Osteoblast (primary cell): ENCODE measurements at places on chromosomes 2 and 18. TPM values are rescaled to one million over a fixed set of nuclear protein-coding genes. Genes with fewer than 3 reads are reported as not detected.

DNA sequence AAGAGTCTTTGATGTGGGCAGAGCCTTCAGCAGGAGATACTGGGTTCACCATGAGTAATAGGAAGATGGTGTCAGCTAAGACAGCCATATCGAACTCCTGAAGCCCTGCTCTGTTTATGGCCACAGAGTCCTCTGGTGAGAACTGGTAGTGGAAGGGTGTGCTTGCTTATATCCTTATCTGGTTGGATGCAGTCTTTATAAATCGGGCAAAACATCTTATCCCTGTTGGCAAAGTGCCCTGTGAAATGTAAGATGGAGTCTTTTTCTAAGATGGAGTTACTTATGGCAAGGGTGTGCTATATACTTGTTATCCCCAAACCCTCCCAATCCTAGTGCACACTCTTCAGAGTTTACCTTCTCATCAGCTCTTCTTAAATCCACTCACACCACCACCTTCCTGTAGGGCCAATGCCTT is 190.8 kb upstream of the PARD3B start:
- H3K27ac ChIP-seq = no peak overlapping the region
- H3K4me1 ChIP-seq = no peaks in the 10 kb centered on the region
- H3K36me3 ChIP-seq = no peaks in the 10 kb centered on the region
- H3K27me3 ChIP-seq = no peaks in the 10 kb centered on the region

DNA sequence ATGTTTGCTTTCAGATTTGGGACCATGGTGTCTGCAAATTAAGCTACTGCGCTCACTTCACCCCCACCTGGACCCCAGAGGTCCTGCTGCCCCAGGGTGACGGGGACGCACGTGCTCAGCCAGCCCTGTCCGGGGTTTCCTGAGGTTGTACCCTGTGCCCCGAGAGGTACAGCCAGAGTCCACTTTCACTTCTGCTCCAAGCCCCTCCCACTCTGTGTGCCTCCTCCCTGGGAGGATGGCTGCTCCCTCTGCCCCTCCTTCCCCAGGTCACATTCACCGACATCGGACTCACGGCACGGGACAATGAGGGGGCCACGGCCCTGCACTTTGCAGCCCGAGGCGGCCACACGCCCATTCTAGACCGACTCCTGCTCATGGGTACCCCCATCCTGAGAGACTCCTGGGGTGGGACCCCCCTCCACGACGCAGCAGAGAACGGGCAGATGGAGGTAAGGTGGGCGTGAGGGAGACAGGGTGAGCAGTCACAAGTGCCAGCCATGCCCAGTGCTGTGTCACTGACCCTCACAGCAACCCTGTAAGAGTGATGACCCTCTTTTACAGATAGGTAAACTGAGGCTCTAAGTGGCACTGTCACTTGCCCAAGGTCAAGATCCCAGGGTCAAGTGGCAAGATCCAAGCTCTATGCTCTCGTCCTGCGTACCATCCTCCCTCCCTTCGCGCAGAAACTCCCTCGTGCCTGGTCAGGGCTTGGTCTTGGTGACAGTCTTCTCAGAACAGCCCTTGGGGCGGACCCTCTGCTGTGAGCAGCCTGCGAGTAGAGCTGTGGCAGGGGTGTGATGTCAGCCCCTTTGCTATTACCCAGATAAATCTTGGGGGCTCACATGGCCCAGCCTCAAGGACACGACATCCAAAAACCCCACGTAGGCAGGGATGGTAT is 7.6 kb downstream of the ESPNL start:
- H3K36me3 ChIP-seq = no peaks in the 10 kb centered on the region
- no peak overlapping the region for H3K27ac ChIP-seq
- DNase-seq = peak; percentile 74
- H3K4me1 ChIP-seq = no peaks in the 10 kb centered on the region

DNA sequence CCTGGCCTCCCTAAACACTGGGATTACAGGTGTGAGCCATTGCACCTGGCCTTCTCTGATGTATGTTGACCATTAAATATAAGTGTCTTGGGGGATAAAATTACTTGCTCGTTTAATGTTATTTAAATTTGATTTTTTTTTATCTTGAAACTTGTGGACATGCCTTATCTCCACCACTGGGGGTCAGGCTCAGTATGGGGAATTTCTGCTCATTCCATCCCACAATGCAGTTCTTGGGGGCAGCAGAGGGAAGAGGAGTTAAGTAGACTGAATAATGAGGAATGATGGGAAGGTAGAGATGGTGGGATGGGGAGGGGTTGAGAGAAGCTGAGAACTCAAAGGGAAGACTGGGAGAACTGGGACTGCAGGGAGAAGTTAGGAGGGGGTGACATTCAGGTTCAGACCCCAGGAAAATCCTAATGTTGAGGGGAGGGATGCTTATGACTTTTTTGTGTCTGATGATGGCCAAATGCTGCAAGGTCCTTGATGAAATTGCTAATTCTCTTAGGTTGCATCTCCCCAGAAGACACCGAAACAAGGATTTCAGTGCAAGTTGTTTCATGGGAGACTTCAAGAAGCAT is 174.2 kb downstream of the MIB1 start:
- H3K36me3 ChIP-seq = no peaks in the 10 kb centered on the region
- H3K4me1 ChIP-seq = no peaks in the 10 kb centered on the region
- H3K27me3 ChIP-seq = peaks cover 4% of the 10 kb centered on the region
- no peak overlapping the region for H3K4me3 ChIP-seq

DNA sequence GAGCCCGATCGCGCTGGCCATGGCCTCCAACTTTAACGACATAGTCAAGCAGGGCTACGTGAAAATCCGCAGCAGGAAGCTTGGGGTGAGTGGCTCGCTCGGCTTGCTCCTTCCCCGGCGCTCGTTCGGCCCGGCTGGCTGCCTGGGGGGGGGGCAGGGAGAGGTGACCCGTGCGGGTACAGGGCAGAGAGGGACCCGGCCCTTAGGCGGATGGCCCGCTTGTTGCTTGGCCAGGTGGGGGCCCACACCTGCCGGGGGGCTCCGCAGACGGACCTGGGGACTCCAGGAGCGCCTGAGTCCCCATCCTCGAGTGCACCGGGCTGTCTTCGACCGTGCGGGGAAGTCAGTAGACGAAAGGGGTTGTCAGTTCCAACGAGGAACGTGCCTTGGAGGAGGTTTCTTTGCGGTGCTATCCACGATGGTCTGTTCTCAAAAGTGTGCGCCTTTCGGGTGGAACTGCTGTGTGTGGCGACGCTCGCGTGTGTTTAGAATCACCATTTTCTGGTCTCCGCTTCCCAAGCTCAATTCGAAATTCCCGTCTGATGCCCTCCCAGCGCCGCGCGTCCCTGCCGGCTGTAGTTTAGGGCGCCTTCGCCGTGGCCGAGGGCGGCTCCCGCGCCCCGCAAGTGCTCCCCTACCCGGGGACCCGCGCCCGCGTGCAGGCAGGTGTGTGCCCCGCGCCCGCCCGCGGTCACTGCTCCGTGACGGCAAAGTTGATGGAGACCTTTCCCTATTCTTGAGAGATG is 711 bp downstream of the DOK6 start:
- peak overlapping the region; percentile 49 for H3K4me3 ChIP-seq
- no peaks in the 10 kb centered on the region for H3K4me1 ChIP-seq
- peaks cover 26% of the 10 kb centered on the region for H3K27me3 ChIP-seq
- no peaks in the 10 kb centered on the region for H3K36me3 ChIP-seq
- no peak overlapping the region for H3K27ac ChIP-seq

DNA sequence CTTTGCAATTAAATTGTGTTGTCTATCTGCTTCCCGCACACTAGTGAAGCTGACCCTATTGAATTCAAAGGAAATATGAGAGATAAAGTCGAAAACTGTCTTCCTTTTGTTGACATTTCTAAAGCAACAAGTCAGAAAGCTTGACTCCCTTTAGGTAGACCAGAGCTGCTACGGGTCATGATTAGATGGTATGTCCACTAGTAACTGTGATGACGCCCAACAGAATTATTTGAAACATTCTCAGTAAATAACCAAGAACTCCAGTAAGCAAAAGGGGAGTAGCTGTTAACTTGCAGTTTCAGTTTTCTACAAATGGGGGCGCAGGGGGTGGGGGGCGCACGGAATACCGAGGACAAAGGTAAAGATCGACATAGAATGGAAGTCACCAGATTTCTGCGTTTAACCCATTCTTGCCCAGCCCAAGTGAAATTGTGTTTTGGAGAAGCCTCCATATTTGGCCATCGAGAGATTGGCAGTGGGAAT is 56.4 kb downstream of the CRIM1 start:
- H3K27me3 ChIP-seq = no peaks in the 10 kb centered on the region
- no peak overlapping the region for H3K4me3 ChIP-seq
- H3K4me1 ChIP-seq = peaks cover 71% of the 10 kb centered on the region
- H3K36me3 ChIP-seq = peaks cover 26% of the 10 kb centered on the region
- DNase-seq = no peak

DNA sequence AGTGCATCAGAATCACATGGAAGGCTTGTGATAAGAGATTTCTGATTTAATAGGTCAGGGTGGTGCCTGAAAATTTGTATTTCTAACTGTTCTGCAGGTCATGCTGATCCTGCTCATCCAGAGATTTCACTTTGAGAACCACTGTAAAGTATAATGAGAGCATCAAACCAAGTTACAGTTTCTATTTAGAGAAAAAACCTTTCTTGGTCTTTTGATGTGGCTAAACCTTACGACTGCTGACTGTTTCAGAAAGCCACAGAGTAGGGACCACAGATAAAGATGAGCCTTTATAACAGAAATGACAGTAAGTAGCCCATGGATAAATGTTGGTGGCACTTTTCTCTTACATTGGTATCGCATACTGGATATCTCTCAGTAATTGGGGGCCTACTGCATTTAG is 109.4 kb upstream of the FANCL start:
- DNase-seq = no peak
- H3K4me3 ChIP-seq = no peak overlapping the region
- no peaks in the 10 kb centered on the region for H3K4me1 ChIP-seq
- H3K36me3 ChIP-seq = no peaks in the 10 kb centered on the region

DNA sequence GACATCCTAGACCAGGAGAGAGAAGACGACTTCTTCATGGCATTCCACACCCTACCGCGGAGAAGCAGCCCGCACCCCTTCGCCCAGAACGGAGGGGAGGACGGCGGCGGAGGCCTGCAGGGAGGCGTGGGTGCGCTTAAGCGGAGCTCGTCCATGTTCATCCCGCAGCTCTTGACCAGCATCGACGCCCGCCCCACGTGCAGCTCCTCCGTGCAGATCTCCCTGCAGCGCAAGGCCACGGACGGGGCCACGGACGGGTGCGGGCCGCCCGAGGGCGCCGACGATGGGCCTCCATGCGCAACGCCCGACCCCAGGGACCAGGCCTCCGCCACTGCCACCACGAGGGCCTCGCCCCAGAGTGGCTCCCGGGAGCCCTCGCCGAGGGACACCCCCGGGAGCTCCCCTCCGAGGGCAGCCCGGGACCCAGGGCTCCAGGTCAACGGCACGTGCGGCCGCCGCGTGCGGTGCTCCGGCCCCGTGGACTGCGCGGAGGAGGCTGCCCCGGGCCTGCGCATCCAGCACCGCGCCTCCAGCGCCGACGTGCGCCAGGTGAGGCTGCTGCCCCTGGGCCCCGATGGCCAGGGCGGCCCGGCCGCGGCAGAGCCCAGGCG is 211.8 kb downstream of the NEDD4L start:
- no peak overlapping the region for H3K27ac ChIP-seq
- no peak overlapping the region for H3K4me3 ChIP-seq
- DNase-seq = no peak
- no peaks in the 10 kb centered on the region for H3K4me1 ChIP-seq

DNA sequence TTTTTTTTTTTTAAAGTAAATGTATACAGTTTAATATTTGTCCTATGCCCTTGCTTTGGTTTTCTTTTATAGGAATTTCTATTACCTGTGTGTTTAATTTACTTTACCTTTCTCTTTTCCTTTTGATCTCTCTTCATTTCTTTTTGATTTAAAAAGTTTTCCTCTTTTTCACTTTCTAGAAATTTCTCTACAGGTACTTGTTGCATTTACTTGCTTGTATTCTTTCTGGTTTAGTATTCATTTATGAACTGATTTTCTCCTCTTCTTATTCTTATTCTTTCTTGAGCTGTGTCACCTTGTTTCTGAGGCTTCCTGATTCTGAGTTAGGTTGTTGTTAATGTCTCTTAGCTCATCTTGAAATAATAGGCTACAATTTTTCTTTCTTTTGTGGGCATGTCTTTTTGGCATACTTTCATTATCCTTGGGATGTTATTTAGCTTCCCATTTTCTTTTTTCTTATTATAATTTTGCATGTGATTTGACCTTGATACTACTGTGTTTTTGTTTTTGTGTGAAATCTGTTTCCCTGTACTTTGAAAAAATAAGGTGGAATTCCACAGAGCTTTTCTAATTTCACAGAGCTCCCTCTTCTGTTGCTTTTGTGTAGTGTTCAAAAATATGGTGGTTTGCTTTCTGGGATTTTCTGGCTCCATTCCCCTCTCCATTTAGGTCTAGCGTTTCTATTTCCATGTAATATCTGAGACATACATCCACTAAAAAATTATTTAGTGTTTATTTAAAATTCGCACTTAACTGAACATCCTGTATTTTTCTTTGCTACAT is 25.5 kb upstream of the ALMS1 start:
- no peak overlapping the region for H3K4me3 ChIP-seq
- no peaks in the 10 kb centered on the region for H3K36me3 ChIP-seq
- H3K4me1 ChIP-seq = no peaks in the 10 kb centered on the region
- H3K27ac ChIP-seq = no peak overlapping the region

- DNase-seq = peak; percentile 46
- H3K27me3 ChIP-seq = no peaks in the 10 kb centered on the region
- no peak overlapping the region for H3K27ac ChIP-seq
- no peaks in the 10 kb centered on the region for H3K4me1 ChIP-seq
- H3K36me3 ChIP-seq = no peaks in the 10 kb centered on the region
Measured at GRCh38 chr2:231573698-231574421, 18.8 kb upstream of the TEX44 start.

COBLL1 gene
- 10.9 and 17.4 TPM in 2 replicates for total RNA-seq

GRCh38 chr18:39487932-39488331 is 1922.3 kb upstream of the CELF4 start:
- H3K27ac ChIP-seq = no peak overlapping the region
- H3K4me1 ChIP-seq = no peaks in the 10 kb centered on the region
- DNase-seq = no peak
- no peaks in the 10 kb centered on the region for H3K36me3 ChIP-seq
- no peak overlapping the region for H3K4me3 ChIP-seq

DNA sequence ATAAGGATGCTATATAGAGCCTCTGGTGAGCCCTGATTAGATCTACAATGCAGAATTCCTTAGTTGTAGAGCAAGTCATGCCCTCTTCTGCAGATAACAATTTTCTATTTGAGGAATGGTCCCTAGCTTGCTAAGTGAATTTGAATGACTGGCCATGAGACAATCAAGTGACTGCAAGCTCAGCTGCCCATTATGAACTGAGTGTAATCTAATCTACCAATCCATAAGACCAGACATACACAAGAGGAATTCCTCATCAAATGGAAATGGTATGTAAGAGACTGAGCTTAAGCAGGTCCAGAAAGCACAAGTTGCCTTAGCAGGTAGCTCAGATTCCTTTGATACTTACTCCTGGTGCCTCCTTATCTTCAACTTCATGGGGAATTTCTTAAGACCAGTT is 4.8 kb upstream of the ANKRD44 start:
- H3K4me3 ChIP-seq = no peak overlapping the region
- H3K27ac ChIP-seq = no peak overlapping the region

MTERF4 gene
- total RNA-seq = 20.3 and 30.0 TPM in 2 replicates

GRCh38 chr2:231223001-231223375 is 24.6 kb downstream of the ARMC9 start:
- H3K4me3 ChIP-seq = no peak overlapping the region
- DNase-seq = no peak
- H3K27me3 ChIP-seq = no peaks in the 10 kb centered on the region
- H3K27ac ChIP-seq = peak overlapping the region; percentile 31
- peaks cover 69% of the 10 kb centered on the region for H3K36me3 ChIP-seq

GRCh38 chr2:7515327-7515726 is 598.1 kb downstream of the RNF144A start:
- no peak overlapping the region for H3K27ac ChIP-seq
- no peaks in the 10 kb centered on the region for H3K4me1 ChIP-seq
- no peak overlapping the region for H3K4me3 ChIP-seq
- no peak for DNase-seq
- H3K36me3 ChIP-seq = no peaks in the 10 kb centered on the region

DNAH6 gene
- under 0.01 and 0.36 TPM in 2 replicates for total RNA-seq

GRCh38 chr18:36454848-36455458 is 157.4 kb downstream of the FHOD3 start:
- DNase-seq = no peak
- no peak overlapping the region for H3K4me3 ChIP-seq
- no peaks in the 10 kb centered on the region for H3K27me3 ChIP-seq
- peaks cover 24% of the 10 kb centered on the region for H3K4me1 ChIP-seq
